T-cell (primary cell): ENCODE measurements at places on chromosomes 5 and 9.

DNA sequence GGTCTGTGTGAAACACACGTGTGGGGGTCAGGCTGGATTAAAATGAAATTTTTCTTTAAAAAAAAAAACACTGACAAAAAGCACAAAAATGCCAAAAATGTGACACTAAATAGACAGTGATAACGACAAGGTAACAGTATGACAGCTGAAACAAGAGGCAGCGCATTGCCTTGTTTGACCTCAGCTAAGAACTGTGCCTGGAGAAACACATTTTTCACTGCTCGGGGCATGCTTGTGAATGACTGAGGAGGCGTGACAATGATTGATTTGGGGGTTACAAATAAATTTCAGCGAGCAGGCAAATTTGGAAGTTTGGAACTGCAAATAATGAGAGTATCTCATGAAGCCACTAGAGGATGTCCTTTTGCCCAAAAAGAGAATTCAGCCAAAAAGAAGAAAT, 44.2 kb upstream of the SPATA31C2 start:
- DNase-seq = no peak

- peak; percentile 18 for DNase-seq
Measured at GRCh38 chr9:99296291-99296951, 74.3 kb downstream of the SEC61B start.

- DNase-seq = no peak
Measured at GRCh38 chr9:97990259-97990658, 7.1 kb downstream of the ANP32B start.

DNA sequence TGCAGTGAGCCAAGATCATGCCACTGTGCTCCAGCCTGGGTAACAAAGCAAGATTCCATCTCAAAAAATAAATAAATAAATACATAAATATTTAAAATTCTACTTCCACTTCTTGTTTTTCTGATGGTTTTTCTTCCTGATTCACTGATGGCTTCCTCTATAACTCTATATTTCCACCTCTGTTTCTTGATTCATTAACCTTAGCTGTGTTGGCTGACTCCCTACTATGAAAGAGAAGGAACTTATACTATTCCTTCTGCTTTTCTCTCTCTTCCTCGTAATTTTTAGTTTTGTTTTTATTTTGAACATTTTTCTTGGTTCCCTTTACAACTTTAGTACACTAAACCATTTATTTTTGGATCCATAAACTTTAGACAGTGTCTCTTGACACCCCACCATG, 103.5 kb downstream of the MAMDC2 start:
- no peak for DNase-seq

DNA sequence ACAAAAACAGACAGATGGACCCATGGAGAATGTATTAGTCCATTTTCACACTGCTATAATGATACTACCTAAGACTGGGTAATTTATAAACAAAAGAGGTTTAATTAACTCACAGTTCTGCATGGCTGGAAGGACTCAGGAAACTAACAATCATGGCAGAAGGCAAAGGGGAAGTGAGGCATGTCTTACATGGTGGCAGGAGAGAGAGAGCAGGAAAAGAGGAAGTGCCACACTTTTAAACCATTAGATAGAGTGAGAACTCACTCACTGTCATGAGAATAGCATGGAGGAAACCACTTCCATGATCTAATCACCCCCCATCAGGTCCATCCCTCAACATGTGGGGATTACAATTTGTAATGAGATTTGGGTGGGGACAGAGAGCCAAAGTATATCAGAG, 808.9 kb downstream of the CDH12 start:
- DNase-seq = no peak

GRCh38 chr9:113526841-113527240, 63.3 kb downstream of the RGS3 start:
- no peak for DNase-seq

DNA sequence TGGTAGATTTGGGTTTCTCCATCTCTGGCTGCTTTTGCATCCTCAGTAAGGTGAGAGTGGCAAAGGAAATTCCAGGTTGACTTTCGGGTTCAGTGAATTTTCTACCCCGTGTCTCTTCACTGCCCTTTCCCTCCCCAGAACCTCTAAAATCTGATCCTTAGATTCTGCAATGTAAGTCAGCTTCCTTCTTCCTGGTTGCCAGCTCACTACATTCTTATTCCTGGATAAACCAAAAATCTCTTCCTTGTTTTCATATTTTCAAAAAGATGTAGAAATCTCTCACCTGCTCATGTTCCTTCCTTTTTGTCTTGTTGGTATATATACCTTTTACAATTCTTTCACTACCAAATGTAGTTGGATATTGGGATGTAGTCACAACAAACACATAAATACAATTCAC, 145.8 kb downstream of the TMC1 start:
- no peak for DNase-seq

GRCh38 chr5:179880848-179881590, 22.4 kb upstream of the MRNIP start:
- no peak for DNase-seq

DNA sequence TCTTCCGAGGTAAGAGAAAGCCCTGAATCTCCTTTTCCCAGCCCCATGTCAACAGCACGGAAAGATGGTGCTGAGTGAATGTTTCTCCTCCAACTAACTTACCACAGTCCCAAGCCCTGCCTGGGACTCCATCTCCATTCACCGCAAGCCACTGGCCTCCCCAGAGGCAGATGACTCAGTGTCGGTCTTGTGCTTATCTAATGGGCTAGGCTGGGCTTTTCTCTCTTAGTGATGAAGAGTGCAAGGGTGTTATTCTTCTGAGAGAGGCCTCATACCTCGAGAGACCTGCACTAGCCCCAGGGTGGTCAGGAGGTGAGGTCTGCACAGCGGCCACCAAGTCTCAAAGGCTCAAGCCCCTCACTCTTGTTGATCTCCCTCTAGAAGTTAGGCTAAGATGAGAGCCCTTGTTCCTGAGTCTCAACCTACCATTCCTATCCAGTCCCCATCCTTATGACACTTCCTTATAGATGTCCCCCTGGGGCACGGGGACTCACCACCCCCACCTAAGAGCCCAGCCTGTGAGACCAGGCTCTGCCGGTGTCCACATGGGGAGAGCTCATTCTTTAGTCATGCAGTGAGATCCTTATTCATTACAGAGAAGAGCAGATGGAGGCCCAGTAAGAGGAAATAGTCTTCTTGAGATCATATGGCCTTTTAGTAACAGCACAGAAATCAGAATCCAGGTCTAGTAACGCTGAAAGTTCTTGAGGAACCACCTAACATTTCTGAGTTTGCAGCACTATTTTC, 127.0 kb downstream of the SAXO1 start:
- no peak for DNase-seq

DNA sequence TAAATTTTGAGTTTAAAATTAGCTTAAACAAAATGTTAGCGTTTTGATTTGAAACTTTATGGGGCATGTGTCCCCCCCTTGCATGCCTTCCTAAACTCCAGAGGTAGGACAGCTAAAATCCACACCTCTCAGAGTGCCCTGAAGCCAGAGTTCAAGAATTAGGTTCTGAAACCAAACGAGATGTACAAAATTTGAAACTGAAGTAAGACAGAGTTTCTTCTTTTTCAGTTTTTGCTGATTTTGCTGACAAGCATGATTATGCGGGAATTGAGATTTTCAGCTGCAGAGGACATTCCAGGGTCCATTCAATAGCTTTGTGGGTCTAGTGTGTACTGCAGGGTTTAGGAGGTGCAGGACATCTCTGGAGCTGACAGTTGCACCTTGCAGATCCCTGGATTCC, 17.1 kb upstream of the LOX start:
- no peak for DNase-seq

- DNase-seq = no peak
Measured at GRCh38 chr9:134661791-134662142, 20.2 kb downstream of the COL5A1 start.

- no peak for DNase-seq
Measured at GRCh38 chr9:128389395-128390149, 18.4 kb downstream of the URM1 start.

DNA sequence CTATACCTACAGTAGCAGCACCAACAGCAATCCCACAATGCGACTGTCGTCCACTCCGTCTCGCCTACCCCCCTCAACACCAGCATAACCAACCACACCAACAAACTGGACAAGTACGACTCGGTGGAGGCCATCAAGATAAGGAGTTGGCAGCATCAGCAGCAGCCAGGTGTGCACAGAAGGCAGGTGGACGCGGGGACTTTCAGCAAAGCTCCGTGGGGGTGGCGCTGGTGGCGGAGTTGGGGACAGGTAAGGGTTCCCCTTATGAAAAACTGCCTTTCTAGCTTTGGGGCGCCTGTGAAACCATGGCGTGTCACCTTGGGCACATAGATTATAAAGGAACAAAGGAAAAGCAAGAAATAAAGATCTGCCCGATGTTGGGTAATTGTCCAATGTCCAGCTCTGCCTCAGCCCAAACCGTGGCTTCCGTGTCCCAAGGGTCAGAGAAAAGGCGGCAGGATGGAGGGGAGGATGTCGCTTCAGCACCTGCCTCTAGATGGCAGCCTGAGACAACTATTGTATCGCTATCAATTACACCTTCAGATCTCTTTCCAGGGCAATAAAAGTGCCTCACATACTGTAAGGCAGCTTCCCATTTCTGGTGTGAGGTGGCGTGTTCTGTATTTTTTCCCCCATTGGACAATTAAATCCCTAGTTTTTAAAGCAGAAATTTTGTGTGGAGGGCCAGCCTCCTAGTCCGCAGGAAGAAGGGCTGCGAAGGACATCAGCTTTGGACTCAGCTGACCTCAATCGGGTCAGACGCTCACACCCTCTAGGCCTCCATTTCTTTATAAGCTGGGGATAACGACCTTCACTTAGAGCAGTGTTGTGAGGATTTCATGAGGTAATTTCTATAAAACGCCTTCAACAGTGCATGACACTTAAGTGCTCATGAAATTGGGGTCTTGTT, 58.8 kb downstream of the MTRR start:
- no peak for DNase-seq

- no peak for DNase-seq
Measured at GRCh38 chr9:72557549-72557948, 36.1 kb downstream of the TMC1 start.

DNA sequence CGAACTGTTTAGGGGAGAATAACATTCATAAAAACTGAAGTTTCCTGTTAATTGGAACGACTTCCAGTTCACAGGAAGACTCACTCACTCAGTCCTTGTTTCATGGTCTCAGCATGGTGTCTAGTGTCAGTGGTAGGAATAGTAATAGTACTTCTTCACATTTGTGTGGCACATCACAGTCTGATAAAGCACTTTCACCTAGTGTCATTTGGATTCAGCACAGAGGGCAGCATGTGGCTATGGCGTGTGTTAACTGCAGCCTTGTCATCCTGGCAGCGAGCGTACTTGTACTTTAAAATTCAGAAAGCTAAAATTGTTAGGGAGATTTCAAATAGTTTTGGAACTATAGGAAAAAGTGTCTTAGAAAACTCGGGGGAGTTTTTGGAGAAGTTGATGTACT, 72.4 kb downstream of the VCAN start:
- DNase-seq = no peak

- DNase-seq = no peak
Measured at GRCh38 chr9:126877418-126877817, 17.0 kb downstream of the ZBTB34 start.

DNA sequence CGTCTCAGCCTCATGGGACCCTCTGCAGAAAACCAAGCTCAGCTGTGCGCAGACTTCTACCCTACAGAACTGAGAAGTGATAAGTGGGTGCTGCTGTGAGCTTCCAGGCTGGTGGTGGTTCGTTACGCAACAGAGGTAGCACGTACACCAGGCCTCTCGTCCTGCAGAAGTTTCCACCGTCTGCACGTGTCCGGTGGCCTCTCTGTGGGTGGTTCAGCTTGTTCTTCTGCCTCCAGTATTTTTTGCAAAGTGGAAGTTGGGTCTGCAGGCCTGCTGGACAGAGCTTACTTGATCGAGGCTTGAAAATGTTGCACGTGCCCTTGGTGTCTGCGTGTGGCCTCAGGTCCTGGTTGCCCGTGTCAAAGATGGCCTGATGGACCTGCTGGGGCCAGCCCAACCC, 27.5 kb downstream of the KCNT1 start:
- DNase-seq = no peak

- DNase-seq = peak; percentile 17
Measured at GRCh38 chr9:126915281-126915816, 767 bp downstream of the RALGPS1 start.

DNA sequence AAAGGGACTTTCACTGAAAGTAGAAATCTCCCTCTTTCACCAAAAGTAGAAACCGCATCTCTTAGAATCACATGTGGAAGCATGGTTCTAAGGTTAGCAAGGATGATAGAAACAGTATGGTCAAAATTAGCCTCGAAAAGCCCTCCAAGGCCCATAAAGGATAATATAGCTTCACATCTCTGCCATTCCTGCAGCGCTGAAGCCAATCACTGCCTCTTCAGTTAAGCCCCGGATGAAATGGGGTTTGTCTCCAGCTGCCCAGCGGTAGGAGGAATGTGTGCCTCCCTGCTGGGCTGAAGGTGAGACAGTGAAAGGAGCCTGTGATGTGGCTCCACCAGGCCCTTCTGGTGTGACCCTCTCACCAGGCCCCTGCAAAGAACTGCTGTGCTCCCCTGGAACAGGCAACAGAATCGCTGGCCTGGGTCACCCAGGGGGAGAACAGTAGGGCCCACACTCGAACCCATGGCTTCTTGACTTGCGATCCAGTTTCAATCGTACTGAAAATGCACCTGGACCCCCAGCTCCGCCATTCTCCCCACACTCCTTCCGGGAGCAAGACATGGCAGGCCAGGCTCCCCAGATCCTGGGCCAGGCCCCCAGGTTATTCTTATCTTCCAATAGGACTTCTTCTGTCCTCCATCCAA, 47.2 kb downstream of the CAMK2A start:
- no peak for DNase-seq

- no peak for DNase-seq
Measured at GRCh38 chr5:169538944-169539343, 44.6 kb upstream of the SPDL1 start.

GRCh38 chr9:3180696-3181048, 336.8 kb upstream of the PUM3 start:
- DNase-seq = no peak
